ENCODE measurements at places on chromosomes 11 and 22.

DNA sequence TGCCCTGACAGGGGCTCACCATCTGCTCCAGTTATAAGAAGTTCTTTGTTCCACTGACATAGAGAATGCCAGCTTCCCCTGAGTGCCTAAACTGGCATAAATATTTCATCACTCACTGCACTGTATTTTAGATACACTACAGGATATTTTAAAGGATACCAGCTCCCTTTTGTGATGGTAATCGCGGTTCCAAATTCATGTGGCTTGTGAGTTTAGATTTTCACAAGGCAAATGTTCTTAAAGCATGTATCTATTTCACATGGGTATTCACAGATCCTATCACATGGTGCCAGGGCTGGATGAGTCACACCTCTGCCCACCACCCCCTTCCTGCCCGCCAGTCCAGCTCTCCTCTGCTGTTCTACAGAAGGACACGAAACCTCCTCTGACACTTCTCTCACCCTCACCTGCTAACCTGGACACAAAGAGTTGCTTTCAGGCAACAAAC lies 105.5 kb downstream of the KCNC1 start:
- DNase-seq, result no peak

- no peak for DNase-seq
These were observed 75.8 kb downstream of the COMMD9 start for GRCh38 chr11:36213393-36213840.

- DNase-seq, result no peak
These were observed 1.2 kb upstream of the P2RY6 start for GRCh38 chr11:73270855-73271477.

- DNase-seq, result no peak
These were observed 5.7 kb downstream of the FTH1 start for GRCh38 chr11:61961570-61962212.

- DNase-seq, result no peak
These were observed 25.4 kb upstream of the MYO18B start for GRCh38 chr22:25716637-25717036.

GRCh38 chr11:96187822-96188221 lies 155.2 kb downstream of the MAML2 start:
- no peak for DNase-seq

- no peak for DNase-seq
These were observed 154.9 kb downstream of the CACNA1I start for GRCh38 chr22:39725351-39726035.

- no peak for DNase-seq
These were observed 14.2 kb upstream of the UVRAG start for GRCh38 chr11:75800728-75801361.

- no peak for DNase-seq
These were observed 1072.0 kb downstream of the LRRC4C start for GRCh38 chr11:40387240-40387980.

DNA sequence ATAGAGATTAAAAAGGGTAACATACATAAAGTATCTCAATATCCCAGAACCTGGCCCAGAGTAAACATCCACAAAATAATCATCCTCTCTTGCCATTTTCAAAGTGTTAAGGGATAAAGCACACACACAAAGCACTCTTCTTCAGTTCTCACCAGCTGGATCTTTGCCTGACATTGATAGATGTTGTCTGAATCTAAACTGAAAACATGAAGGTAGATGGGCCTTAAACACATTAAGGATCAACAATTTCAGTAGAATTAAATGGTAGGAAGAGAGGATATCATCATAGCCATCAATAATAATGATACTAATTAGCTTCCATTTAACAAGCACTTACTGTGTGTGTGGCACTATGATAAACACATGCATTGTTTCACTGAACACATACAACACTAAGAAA lies 261.1 kb downstream of the OPCML start:
- DNase-seq, result no peak

- no peak for DNase-seq
These were observed 104.3 kb downstream of the KIF18A start for GRCh38 chr11:28003615-28004014.

GRCh38 chr11:1604711-1605110 lies 3.6 kb downstream of the KRTAP5-3 start:
- no peak for DNase-seq

- DNase-seq, result peak; percentile 67
These were observed 1.6 kb upstream of the PHLDA2 start for GRCh38 chr11:2930704-2931419.

GRCh38 chr11:96329419-96329818 lies 13.6 kb downstream of the MAML2 start:
- no peak for DNase-seq

GRCh38 chr11:11882539-11882938 lies 40.8 kb downstream of the USP47 start:
- no peak for DNase-seq

DNA sequence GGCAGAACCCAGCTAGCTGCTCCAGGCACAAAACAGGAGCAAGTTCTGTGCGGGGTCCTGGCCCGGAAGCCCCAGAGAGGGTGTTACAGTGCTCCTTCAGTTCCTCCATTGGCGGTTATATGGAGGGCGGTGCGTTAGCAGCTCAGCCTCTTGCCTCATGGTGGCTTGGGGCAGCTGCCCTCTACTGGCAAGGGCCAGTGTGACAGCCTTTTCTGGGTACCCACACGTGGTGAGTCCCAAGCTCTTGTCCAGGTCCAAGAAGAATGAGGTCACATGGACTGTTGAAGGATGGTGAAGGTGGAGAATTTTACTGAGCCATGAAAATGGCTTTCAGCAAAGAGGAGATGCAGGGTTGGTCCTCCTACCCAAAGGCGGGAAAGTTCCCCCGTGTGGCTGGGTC lies 100.5 kb downstream of the WT1 start:
- DNase-seq, result no peak

GRCh38 chr11:106128740-106129139 lies 51.3 kb downstream of the AASDHPPT start:
- no peak for DNase-seq

DNA sequence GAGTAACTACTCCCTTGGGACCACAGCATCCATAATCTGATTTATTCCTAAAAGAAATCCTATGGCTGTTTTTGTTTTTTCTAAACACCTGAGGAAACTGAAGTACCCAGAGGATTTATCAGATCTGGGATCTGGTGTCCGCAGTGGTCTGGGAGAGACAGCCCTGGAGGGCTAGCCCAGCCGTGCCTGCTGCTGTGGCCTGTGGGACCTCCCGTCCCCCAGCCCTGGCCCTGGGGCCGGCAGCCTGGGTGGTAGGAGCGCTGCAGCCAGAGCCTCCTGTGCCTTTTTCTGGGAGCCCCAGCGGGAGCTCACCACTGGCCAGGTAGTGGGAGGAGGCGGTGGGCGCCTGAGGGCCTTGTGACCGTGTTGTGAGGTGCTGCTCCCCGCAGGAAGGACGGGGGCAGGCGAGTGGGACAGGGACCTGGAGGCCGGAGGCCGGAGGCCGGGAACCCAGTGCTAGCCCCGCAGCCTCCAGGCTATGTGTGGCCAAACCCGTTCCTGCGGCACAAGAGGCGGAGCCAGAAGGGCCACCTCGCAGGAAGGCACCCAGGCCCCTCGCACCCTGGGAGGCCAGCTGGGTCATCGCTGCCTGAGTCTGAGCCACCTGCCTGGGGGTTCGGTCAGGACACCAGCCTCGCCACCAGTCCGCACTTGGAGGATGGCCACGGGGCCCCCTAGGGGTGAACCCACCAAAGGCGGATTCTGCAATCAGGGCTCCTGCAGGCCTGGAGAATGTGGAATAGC lies 18.2 kb upstream of the C11orf96 start:
- no peak for DNase-seq

GRCh38 chr11:62671608-62672389 lies at the start of the genes LBHD1 and UQCC3:
Gene LBHD1, minus strand, starts transcription at chr11:62672267. Its CDS starts 2,236 bp downstream, at chr11:62670031.
Gene UQCC3, plus strand, starts transcription at chr11:62671673. Its CDS starts 73 bp downstream, at chr11:62671746.
- DNase-seq, result peak; percentile 89

- DNase-seq, result no peak
These were observed 20.6 kb downstream of the MORC2 start for GRCh38 chr22:30947816-30948454.

DNA sequence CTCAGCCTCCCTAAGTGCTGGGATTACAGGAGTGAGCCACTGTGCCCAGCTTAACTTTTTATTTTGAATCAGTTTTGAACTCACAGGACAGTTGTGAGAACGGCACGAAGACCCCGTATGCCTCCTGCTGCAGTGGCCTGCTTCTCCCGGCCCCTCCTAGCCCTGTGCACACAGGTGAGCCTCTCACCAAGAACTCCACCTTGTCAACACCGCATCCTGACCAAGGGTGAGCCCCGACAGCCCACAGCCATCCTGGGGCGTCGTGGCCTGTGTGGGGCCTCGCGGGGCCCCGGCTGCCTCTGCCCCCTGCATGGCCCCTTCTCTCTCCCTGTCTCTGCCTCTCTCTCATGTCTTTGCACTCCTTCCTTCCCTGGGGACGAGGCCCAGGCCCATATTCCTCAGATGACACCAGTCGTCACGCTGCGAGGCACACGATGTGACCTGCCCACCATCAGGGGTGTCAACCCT lies 38.8 kb downstream of the GNB1L start:
- DNase-seq, result no peak

DNA sequence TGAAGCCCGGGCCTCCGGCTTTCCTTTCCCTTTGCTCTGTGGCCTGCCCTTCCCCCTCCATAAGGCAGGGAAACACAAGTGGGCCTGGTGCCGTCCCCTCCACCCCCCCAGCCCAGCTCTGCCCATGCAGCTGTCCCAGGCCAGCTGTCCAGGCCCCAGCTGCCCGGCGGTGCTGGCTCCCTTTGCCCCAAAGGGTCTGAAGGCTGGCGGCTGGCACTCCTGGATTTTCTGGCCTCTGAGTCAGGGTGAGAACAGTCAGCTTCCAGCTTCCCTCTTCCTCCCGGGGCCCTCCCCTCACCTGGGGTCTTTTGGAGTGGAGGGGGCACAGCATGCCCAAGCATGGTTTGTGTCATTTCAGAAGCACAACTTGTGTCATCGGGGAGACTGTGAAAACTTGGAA lies 27.8 kb downstream of the CD82 start:
- no peak for DNase-seq

- DNase-seq, result no peak
These were observed 49.2 kb downstream of the SHISAL1 start for GRCh38 chr22:44263547-44263946.

- DNase-seq, result no peak
These were observed 409.2 kb downstream of the TBC1D22A start for GRCh38 chr22:47171441-47172221.

GRCh38 chr22:16854631-16855030 lies 29.4 kb upstream of the XKR3 start:
- DNase-seq, result no peak

- DNase-seq, result no peak
These were observed 16.5 kb upstream of the USP18 start for GRCh38 chr22:18133452-18133851.

DNA sequence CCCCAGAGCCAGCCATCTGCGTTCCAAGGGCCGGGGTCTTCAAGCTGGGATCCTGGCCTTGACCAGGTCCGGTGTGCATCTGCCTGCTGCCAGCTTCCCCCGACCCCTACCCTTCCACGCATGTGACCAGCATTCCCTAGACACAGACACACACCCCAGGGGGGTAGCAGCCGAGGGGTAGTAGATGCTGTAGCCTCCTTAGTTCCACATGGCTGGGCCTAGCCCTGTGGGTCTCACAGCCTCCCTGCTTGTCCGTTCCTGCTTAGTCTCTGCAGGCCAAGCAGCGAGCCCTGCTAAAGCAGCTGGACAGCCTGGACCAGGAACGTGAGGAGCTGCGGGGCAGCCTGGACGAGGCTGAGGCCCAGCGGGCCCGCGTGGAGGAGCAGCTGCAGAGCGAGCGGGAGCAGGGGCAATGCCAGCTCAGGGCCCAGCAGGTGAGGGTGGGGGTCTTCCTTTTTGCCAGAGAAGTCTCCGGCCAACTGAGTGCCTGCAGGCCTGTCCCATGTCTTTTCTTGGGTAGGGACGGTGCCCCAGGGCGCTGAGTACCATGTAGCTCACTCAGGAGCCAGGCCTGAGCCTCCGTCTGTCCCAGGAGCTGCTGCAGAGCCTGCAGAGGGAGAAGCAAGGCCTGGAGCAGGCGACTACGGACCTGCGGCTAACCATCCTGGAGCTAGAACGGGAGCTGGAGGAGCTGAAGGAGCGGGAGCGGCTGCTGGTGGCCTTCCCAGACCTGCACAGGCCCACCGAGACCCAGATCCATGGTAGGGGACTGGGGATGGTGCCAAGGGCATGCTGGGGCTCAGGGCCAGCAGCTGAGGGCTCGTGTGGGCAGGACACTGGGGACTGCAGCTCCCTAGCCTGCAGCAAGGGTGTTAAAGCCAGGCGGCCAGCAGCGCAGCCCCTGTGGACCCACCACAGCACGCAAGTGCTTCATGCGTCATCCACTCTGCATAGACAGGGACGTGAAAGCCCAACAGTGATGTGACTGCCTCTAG lies 13.6 kb downstream of the RNF215 start:
- DNase-seq, result no peak

DNA sequence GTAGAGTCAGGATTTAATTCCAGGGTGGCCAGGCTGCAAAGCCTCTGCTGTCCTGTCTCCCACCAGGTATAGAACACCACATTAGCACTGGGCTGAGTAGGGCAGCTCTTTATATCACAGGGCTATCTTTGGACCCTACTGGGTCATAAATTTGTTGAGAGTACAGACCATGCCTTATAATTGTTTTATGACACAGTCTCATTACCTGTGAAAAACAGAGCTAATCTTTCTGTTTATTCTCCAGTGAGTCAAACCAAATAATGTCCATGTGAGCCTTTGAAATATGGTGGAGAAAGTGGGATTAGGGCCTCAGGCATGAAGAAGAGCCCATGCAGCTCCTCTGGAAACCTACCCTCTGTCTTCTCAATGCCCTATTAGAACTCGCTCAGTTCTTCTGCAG lies 49.6 kb upstream of the KIRREL3 start:
- DNase-seq, result no peak

- no peak for DNase-seq
These were observed 61.2 kb upstream of the SLC22A12 start for GRCh38 chr11:64529559-64530520.

DNA sequence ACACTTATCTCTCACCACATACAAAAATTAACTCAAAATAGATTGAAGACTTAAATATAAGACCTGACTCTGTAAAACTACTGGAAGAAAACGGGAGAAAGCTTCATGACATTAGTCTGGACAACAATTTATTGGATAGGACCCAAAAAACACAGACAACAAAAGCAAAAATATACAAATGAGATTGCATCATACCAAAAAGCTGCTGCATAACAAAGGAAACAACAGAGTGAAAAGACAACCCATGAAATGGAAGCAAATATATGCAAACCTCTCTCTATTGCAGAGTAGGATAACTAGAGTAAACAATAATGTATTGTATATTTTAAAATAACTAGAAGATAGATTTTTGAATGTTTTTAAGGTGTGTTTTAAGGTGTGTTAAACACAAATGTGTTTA lies 11.2 kb downstream of the MRGPRX2 start:
- no peak for DNase-seq

DNA sequence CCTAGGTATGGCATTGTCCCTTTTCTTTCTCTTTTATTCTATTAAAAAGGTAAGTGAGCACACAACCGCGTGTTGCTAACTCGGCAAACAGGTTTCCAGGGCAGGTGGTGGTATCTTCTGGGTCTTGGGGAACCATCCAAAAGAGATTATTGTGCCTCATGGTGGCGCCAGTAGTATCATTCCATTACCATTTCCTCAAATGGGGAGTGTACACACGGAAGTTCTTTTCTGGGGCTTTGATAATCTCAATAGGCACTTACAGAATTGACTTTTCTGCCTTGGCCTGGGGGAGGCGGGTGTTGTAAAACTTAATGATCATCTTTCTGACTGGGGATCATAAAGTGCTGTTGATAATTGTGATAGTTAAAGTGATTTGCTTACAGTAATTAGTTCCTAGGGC lies 234.1 kb downstream of the KIRREL3 start:
- DNase-seq, result no peak
